ENCODE measurements at places on chromosomes 13 and 19.

- no peak for DNase-seq
Measured at GRCh38 chr13:47112205-47112902, 215.5 kb upstream of the HTR2A start.

DNA sequence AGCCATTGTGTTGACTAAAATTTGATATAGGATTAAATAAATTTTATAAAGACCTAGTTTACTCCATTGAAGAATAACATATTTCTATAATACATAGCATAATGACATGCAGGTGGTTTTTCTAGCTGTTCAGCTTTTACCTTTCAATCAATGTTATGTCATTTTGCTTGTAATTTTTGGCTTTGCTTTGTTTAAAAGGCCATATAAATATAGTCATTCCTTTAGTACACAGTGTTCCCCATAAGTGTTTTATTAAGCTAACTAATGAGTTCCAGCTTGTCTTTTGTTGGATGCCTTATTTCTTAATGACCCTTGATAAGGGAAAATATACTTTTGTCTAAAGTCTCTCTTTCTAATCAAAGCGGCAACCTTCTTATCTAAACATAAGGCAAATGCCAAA is 906.3 kb upstream of the GPC6 start:
- DNase-seq = no peak

DNA sequence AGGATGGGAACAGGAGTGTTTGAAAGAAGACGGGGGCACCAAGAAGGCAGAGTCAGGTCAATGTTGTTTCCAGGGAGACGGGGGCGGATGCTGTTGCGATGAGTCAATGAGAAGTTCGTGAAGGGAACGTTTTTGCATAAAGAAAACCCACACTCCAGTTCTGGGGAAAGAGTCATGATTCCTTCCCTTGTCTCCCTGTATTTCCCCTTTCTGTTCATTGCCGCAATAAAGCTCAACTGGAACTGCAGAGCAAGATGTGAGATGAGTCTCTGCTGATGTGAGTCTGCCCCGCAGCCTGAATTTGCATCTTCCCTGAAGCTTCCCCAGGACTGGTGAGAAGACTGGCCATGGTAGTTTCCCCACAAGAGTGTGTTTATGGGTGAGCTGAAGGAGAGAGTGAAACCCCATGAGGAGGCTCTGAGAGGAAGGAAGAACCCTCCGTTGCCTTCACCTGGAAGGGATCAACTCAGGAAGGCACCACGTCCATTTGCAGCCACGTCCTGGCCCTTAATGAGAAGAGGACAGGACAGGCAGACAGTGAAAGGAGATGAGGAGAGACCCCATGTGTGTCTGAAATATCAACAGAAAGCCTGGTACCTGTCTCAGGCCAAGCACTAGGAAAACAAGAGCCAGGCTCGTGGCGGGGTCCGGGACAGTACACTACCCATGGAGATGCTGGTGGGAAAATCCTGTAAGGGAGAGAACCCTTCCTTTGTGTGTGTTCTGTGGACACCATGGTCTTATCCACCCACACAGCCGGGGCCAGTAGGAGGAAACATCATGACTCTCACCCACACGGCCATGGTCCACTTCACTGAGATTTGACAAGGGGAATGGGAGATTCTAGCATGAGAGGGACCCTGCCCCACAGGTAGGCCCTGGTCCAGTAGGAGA is 13.7 kb downstream of the LILRA1 start:
- no peak for DNase-seq

- no peak for DNase-seq
Measured at GRCh38 chr19:12856653-12857052, 18.3 kb downstream of the MAST1 start.

DNA sequence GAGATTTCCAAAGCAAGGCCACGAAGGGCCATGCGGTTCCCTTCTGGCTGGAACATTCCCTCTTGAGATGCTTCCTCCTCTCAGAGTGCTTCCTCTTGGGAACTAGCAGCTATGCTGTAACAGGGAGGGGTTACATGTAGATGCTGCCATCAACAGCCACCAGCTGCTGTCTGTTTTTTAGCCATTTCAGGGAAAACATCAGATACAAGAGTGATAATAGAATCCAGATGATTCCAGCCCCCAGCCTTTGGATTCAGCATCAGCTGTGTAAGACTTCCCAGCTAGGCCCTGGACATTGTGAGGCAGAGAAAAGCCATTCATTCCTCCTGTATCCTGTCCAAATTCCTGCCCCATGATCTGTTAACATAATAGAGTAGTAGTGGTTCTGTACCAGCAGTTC is 8.2 kb upstream of the ZNF177 start:
- DNase-seq = no peak

- no peak for DNase-seq
Measured at GRCh38 chr13:49456156-49456555, 12.1 kb downstream of the SETDB2 start.

DNA sequence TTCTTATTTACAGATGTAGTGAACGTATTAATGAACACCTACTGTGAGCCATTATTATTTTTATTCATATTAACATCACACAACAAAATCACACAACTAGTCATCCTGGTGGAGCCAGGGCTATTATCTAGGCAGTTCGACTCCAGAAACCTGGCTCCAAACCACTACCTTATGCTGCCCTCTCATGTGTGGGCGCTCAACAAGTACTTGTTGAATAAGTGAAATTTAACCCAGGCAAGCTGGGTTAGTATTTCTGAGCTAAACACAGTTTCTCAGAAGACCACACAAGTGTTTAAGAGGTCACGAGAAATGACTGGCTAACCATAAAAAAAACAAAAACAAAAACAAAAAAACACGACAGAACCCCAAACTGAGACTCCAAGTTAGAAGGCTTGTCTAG is 33.6 kb downstream of the MZT1 start:
- DNase-seq = no peak

GRCh38 chr19:1748115-1748872 is 5.0 kb upstream of the ONECUT3 start:
- no peak for DNase-seq

GRCh38 chr13:30178976-30179375 is 128.4 kb downstream of the KATNAL1 start:
- no peak for DNase-seq

DNA sequence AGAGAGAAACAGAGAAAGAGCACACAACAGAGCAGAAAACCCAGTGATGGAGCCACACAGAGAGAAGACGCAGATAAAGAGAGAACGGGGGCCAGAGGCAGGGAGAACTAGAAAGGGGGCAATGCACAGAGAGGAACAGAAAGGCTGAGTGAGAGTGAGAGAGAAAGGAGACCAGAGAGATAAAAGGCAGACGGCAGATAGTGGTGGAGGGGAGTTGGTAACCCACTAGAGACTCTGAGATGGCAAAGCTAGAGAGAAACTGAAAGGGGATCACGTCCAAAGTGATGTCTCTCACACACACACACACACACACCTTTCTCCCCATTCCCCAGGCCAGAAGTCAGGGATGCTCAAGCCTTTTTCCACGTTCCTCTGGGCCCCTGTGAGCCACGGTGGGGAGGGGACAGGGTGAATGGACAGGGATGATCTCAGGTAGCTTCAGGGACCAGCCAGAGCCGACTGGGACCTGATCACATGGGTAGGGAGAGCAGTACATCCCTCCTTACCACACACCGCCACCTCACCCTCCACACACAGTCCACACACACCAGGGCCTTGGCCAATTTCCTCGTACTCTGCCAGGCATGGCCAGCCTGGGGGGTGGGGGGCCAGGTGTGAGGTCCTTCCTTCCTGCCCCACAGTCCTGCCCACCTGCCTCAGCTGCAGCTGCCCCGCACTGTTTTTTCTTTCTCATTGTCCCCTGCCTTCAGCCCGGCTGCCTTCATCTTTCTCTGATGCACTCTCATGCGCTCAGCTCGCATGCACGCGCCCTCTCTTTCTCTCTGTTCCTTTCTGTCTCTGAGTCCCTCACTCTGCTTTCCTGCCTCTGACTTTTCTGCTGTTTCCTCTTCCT is 22.5 kb upstream of the POU2F2 start:
- no peak for DNase-seq

- DNase-seq = no peak
Measured at GRCh38 chr19:51317376-51317775, 5.9 kb downstream of the IGLON5 start.

GRCh38 chr13:40615619-40616018 is 50.8 kb downstream of the FOXO1 start:
- no peak for DNase-seq

- DNase-seq = no peak
Measured at GRCh38 chr13:85284349-85284748, 514.9 kb downstream of the SLITRK6 start.

GRCh38 chr13:52894413-52894812 is 46.0 kb upstream of the PCDH8 start:
- DNase-seq = no peak

- DNase-seq = no peak
Measured at GRCh38 chr19:1425102-1425837, 12.9 kb upstream of the RPS15 start.

GRCh38 chr19:39805104-39805503 is 26.4 kb downstream of the LEUTX start:
- DNase-seq = no peak

- DNase-seq = no peak
Measured at GRCh38 chr13:60645676-60646075, 248.7 kb downstream of the TDRD3 start.

DNA sequence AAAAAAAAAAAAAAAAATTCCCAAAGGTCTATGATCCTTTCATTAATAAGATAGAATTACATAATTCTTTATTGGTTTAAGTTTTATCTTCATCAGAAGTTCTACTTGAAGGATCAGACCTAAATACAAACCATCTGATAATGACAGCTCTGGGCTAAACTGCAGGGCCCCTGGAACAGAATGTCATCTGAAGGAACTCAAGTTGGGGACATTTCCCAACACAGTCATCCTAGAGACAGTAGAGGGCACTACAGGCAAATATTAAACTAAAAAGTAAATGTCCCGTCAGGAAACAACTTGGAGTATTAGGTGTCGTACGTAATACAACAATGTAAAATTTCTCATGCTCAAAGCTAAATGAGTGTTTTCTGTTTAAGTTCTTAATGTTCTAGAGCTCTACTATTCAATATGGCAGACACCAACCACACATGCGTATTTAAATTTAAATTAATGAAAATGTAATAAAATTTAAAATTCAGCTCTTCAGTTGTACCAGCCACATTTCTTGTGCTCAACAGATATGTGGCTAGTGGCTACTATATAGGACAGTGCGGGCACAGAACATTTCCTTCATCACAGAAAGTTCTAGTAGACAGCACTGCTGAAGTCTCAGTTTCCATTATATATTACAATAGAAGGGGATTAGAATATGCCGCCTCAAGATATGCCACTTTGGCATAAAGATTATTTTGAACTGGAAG is 21.8 kb upstream of the NAXD start:
- DNase-seq = peak; percentile 29

- no peak for DNase-seq
Measured at GRCh38 chr19:56660381-56661107, 11.0 kb downstream of the ZNF835 start.

GRCh38 chr13:63088226-63088625 is 1672.6 kb upstream of the PCDH20 start:
- no peak for DNase-seq

- DNase-seq = no peak
Measured at GRCh38 chr13:97566907-97567306, 132.9 kb downstream of the RAP2A start.

DNA sequence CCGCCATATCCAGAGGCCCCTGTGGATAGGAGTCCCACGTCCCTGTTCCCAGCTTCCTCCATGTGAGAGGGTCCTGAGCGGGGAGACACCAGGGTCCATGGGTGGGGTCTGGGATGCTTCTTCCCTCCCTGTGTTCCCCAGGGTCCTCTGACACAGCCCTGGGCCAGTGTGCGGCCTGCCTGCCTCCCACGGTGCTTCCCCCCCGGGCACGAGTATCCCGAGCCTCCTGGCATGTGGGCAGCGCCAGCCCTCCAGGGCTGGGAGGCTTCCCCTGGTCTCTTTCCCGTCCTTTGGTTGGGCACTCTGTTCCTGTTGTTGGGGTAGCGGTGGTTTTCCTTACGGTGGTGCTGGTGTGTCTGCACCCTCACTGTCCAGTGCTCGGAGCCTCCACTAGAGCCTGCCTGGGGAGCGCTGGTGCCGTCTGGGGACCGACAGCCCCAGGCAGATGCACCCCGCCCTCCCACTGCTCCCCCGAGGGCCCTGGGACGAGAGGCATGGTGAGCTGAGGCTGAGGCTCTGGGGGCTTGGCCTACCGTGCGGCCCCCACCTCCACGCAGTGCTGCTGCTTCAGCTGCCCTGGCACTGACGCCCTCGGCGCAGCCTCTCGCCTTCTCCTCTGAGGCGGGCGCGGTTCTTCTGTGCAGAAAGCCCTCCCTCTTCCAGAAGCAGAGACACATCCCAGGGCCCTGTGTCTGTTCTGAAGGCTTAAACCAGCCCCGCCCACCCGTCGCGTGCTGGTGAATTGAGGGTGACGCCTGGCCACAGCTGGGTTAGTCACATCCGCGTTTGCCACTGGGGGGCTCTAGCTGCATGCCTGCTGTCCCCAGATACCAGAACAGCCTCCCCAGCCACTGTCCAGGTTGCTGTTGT is 27.9 kb downstream of the PLEKHJ1 start:
- no peak for DNase-seq

- no peak for DNase-seq
Measured at GRCh38 chr13:60583911-60584753, 187.1 kb downstream of the TDRD3 start.

DNA sequence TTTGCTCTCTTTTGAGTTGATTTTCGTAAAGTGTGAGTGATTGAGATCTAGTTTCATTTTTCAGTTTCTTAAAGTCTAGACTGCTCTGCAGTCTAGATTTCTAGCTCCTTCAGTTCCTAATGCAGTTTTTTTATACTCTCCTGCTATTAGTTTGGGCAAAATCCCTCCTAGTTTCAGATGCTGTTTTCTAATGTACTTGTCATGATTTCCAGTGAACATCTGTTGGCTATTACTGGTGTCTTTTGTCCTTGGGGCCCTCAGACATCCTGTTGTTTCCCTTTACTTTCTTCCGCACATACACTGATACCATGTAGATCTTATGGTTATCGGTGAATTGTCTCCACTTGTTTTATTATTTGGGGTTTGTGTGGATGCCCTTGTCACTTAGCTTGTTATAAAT is 292.1 kb downstream of the TDRD3 start:
- DNase-seq = no peak

DNA sequence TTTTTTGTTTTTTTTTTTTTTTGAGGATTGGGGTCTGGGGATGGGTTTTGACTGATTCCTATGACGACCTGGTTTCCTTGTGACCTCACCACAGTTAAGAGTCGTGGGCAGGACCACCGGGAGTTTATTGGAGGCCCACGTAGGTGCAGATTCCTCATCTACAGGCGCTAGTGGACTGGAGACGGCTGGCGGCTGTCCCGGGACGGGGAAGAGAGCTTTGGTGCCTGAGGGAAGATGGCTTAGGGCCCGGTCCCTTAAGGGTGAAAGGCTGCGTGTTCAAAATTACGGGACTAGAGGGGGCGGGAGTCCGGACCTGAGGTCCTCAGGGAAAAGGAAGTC is 682 bp upstream of the TEAD2 start:
- no peak for DNase-seq

- DNase-seq = no peak
Measured at GRCh38 chr13:98327371-98328270, 150.6 kb upstream of the RNF113B start.
